ENCODE measurements at places on chromosomes 4 and X. TPM values are rescaled to one million over a fixed set of nuclear protein-coding genes. Genes with fewer than 3 reads are reported as not detected.

The MAGEA10 gene
- not detected for total RNA-seq

The DSPP gene
- total RNA-seq = not detected

The RASL11B gene
- 1.4 TPM for total RNA-seq

The PYURF gene
- 59.3 TPM for total RNA-seq

The XAGE1A gene
- not detected for total RNA-seq

The DRP2 gene
- 0.86 TPM for total RNA-seq

The CABS1 gene
- not detected for total RNA-seq

The POU4F2 gene
- not detected for total RNA-seq

The SRPK3 gene
- not detected for total RNA-seq

The CXCL13 gene
- total RNA-seq = 0.28 TPM

The ZCCHC18 gene
- 3.0 TPM for total RNA-seq

The FGG gene
- total RNA-seq = not detected

The FAM47A gene
- total RNA-seq = not detected

The VEGFD gene
- not detected for total RNA-seq

The ASB12 gene
- 0.31 TPM for total RNA-seq

The KLHL4 gene
- not detected for total RNA-seq

The UGT2B17 gene
- not detected for total RNA-seq

The TKTL1 gene
- 0.74 TPM for total RNA-seq

The ZDHHC9 gene
- 12.6 TPM for total RNA-seq

The CYTL1 gene
- total RNA-seq = not detected

The SRPX gene
- not detected for total RNA-seq

The TRIM75 gene
- total RNA-seq = not detected

The ESX1 gene
- total RNA-seq = not detected

The GPM6B gene
- total RNA-seq = not detected

The GPR82 gene
- 0.19 TPM for total RNA-seq

The ADAMTS3 gene
- not detected for total RNA-seq

The DCAF12L2 gene
- not detected for total RNA-seq

The MAGEA11 gene
- not detected for total RNA-seq

The CTAG2 gene
- not detected for total RNA-seq

The IGSF1 gene
- total RNA-seq = not detected

The RAI2 gene
- 1.5 TPM for total RNA-seq

The ADH7 gene
- total RNA-seq = not detected

The RXFP1 gene
- not detected for total RNA-seq

The SYAP1 gene
- 15.3 TPM for total RNA-seq

The PCSK1N gene
- total RNA-seq = 1.9 TPM

The UVSSA gene
- total RNA-seq = 23.0 TPM

The BTK gene
- total RNA-seq = 1.7 TPM

The VSIG4 gene
- total RNA-seq = 0.22 TPM

The GYPA gene
- not detected for total RNA-seq

The ADH6 gene
- total RNA-seq = not detected

The PNMA6E gene
- not detected for total RNA-seq

The ANKRD50 gene
- total RNA-seq = 1.0 TPM

The SLC10A6 gene
- 0.37 TPM for total RNA-seq

The NLGN4X gene
- not detected for total RNA-seq

The PRAF2 gene
- 19.1 TPM for total RNA-seq

The VCX3A gene
- not detected for total RNA-seq

The RAB33A gene
- total RNA-seq = 23.3 TPM

The PNMA6F gene
- total RNA-seq = not detected

The MAGEA1 gene
- not detected for total RNA-seq

The VCX3B gene
- total RNA-seq = not detected

The DOK7 gene
- total RNA-seq = not detected

The SHROOM2 gene
- total RNA-seq = 0.29 TPM

The GALNTL6 gene
- total RNA-seq = not detected

The SPP1 gene
- 0.19 TPM for total RNA-seq

The ARAP2 gene
- 70.8 TPM for total RNA-seq

The AMTN gene
- total RNA-seq = not detected

The ERAS gene
- not detected for total RNA-seq

The CDS1 gene
- total RNA-seq = 0.22 TPM

The ASB9 gene
- total RNA-seq = not detected
